ENCODE measurements at places on chromosomes 2 and 18.

- DNase-seq = no peak
Observed at GRCh38 chr2:108184419-108184818, 55.3 kb upstream of the SULT1C3 start.

- no peak for DNase-seq
Observed at GRCh38 chr2:77017355-77017745, 504.8 kb downstream of the LRRTM4 start.

- DNase-seq = no peak
Observed at GRCh38 chr18:36419900-36420531, 122.5 kb downstream of the FHOD3 start.

- no peak for DNase-seq
Observed at GRCh38 chr2:238120463-238121298, 17.8 kb upstream of the KLHL30 start.

GRCh38 chr2:109174214-109174613 lies 45.2 kb downstream of the SH3RF3 start:
- DNase-seq = no peak

DNA sequence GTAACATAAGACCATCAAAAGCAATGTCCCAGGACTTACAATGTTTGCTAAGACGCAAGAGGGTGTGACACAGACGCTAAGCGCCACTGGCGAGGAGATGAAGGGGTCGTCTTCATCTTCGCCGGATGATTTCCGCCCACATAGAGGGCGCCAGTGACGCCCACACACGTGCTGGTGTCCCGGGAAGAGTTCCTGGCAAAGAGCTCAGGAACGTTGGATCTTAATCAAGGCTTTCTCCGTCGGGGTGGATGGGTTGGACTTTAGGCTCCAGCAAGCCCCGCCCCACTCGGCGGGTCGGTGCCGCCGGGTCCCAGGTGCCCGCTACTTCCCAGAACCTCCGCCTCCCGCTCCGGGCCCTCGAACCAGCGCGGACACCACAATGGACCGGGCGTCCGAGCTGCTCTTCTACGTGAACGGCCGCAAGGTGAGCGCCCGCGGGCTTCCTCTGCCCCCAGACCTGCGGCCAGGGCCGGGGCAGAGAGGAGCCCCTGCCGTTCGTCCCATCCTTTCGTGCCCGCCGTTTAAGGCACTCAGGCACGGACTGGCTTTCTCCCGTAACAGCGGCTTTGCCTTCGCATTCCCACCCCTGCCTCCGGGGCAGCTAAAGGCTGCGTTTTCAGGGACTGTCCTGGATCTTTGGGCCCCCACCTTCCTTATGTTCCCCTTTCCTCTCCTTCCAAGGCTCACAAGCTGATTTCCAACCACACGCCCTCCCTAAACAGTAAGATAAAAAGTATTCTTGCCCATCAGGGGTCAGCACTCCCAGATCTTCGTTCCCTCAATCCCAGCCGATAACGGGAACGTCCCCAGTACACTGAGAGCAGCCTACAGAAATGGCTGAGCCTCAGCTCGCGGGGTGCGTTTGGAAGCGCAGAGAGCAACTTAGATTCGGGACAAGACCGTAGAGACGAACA lies at the start of gene AOX1:
TSS of gene AOX1 (plus strand) at position 285 of the 914 bp plus-strand sequence. CDS start at position 380, 95 bp downstream.
- DNase-seq = peak; percentile 3

DNA sequence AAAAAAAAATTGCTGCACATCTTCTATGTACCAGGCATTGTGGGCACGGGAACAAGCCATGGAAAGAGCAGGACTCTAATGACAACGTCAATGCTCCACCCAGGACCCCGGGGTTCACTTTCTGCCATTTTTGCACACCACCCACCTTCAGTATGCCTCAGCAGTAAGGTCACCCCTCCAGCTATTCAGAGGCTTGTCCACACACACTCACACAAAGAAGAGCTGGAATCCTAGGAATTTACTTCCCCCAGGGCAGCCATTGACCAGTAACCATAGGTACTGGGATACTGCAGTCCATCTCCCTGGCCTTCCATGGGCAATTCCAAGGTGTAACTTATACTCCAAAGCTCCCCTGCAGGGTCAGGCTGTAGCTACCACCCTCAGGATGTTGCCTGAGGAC lies 170.8 kb downstream of the SUCLG1 start:
- no peak for DNase-seq

- DNase-seq = no peak
Observed at GRCh38 chr2:29495068-29495467, 379.9 kb downstream of the CLIP4 start.

- DNase-seq = no peak
Observed at GRCh38 chr2:134217351-134217750, 36.5 kb upstream of the MGAT5 start.

GRCh38 chr2:218895759-218896500 lies 15.3 kb downstream of the WNT10A start:
- no peak for DNase-seq

- DNase-seq = no peak
Observed at GRCh38 chr2:218997731-218998130, 4.5 kb upstream of the CRYBA2 start.

GRCh38 chr2:1623906-1624445 lies 120.3 kb downstream of the PXDN start:
- DNase-seq = no peak

GRCh38 chr2:31535768-31536167 lies 45.0 kb downstream of the SRD5A2 start:
- DNase-seq = no peak

DNA sequence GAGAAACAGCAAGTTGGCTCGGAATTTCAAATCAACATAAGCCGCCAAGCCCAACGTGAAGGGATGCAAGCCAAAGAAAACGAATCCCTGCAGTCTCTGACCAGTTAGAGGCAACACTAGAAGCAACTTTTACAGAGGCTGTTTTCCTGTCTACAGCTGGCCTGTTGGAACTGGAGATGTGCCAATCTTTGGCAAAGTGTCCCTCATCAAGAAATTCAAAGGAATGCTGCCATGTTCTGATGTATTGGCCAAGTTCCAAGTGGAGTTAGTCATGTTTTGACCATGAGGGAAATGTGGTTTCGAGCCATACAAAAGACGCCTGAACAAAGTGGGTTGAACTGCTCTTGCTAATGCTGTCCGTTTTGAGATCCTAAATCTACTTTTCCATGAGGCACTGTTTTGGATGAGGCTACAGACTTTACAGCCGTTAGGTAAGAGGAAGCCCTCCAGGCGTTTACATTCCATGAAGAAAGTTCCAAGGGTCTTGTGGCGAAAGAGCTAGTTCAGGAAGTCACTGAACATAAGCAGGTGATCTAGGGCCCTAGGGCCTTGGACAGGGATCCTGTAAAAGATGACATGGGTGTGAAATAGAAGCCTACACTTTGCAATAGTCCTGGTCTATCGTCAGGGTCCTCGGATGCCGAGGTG lies 140.7 kb upstream of the PXDN start:
- DNase-seq = no peak

DNA sequence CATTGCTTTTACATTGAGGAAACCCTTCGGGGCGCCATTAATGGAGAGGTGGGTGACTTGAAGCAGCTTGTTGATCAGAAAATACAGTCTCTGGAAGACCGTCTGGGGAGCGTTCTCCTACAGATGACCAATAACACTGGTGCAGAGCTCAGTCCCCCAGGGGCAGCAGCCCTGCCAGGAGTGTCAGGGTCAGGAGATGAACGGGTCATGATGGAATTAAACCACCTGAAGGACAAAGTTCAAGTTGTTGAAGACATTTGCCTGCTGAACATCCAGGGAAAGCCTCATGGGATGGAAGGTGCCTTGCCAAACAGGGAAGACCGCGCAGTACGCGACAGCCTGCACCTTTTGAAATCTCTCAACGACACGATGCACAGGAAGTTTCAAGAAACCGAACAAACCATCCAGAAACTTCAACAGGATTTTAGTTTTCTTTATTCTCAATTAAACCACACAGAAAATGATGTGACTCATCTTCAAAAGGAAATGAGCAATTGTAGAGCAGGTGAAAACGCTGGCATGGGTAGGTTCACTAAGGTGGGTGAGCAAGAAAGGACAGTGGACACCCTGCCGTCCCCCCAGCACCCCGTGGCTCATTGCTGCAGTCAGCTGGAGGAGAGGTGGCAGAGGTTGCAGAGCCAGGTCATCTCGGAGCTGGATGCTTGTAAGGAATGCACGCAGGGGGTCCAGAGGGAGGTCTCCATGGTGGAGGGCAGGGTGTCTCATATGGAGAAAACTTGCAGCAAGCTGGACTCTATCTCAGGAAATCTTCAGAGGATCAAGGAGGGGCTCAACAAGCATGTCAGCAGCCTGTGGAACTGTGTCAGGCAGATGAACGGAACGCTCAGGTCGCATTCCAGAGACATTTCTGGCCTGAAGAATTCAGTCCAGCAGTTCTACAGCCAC lies 45.0 kb downstream of the EMILIN2 start:
- no peak for DNase-seq

DNA sequence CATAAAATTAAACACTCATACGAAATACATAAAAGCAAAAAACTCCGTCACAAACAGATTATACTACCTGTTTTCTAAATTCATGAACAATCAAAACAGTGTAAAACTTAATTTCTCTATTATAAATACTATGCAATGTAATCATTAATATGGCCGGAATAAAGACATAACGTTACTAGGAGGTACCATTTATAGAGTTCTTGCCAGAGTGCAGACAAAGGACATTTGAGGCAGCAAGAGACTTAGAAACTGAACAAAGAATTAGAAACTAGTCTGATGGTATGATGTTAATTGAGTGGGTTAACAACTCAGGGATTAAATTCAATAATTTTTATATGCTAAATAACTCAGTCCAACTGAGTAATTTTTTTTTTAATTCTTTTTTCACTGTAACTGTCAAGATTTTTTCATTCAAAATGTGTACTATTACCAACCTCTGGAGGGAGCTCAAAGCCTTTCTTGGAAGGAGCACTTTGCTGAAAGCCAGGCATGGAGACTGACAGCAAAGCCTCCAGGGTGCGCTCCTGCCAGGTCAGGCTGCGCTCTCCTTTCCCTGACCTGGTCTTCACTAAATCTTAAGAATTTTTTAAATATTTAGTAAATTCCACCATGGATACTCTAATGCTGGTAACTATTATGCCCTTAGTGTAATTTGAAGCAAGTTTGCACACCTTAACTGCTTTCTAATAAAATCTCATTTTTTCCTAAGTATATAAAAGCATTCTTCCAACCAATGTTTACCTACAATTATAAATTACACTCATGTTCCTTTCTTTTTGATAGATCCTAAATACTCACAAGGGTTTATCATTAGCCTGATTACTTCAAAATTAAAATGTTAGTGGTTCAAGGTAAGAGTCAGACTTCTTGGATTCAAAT lies 34.1 kb downstream of the WDR35 start:
- peak; percentile 7 for DNase-seq

GRCh38 chr2:32715981-32716380 lies 88.1 kb downstream of the TTC27 start:
- DNase-seq = no peak

- no peak for DNase-seq
Observed at GRCh38 chr2:234100686-234101085, 50.2 kb downstream of the SPP2 start.

DNA sequence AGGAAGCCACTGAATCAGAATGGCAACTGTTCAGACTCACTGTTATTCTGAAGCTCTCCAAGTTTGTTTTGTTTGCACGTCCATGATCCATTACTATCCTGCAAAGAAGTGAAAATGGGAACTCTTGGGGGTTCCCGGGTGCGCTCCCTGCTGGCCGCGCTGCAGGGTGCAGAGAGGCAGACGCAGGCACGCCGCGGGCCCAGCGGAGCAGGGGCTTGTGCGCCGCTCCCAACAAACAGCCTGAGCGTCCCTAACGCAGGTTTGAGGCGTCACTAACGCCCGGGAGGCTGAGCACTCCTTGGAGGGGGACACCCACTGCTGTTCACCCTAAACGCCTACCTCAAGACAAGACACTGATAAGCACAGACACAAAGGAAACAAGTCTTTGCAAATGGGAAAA lies 14.3 kb upstream of the PIEZO2 start:
- no peak for DNase-seq

DNA sequence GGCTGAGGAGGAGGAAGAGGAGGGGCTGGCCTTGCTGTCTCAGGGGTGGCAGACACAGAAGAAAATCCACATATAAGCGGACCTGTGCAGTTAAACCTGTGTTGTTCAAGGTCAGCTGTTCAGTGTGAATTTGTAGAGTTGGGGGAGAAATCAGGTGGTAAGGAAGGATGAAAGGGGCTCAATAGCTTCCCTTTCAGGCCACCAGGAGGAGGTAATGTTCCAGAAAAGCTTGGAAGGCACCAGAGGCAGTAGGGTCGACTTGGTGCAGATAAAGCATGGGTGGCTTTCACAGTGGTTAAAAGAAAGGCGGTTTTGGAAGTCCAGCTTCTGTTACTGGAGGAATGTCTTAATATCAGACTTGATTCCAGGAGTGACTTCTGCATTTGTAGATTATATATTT lies 167.4 kb downstream of the THSD7B start:
- no peak for DNase-seq

DNA sequence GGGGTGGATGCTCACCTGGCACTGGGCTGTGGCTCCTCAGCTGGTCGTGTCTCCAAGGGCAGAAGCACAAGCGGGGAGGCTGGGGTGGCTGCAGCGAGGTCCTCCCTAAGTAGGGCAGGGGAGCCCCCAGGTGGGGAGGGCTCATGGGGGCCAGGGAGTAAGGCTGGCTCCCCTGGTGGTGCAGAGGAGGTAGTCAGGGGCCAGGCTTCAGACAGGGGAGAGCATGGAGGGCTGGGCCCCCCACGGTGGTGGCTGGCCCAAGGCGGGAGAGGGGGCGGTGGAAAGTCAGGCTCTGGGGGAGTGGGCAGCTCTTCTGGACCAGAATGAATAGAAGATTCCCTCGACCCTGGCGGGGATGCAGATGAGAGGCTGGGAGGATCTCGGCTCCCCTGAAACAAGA lies 8.1 kb upstream of the SFXN5 start:
- DNase-seq = no peak

- no peak for DNase-seq
Observed at GRCh38 chr2:183283209-183283608, 159.0 kb downstream of the NUP35 start.

- DNase-seq = peak; percentile 31
Observed at GRCh38 chr18:80175451-80176204, 66.6 kb downstream of the ADNP2 start.
